Stimulated activated naive CD8-positive, alpha-beta T cell treated with anti-CD3 and anti-CD28 coated beads, Interleukin-15, amount 100 ng/mL, for 72 hours (primary cell): ENCODE measurements at places on chromosomes 1 and 21.

- DNase-seq: no peak
Measured at GRCh38 chr1:36128126-36128904, 3.3 kb upstream of the COL8A2 start.

DNA sequence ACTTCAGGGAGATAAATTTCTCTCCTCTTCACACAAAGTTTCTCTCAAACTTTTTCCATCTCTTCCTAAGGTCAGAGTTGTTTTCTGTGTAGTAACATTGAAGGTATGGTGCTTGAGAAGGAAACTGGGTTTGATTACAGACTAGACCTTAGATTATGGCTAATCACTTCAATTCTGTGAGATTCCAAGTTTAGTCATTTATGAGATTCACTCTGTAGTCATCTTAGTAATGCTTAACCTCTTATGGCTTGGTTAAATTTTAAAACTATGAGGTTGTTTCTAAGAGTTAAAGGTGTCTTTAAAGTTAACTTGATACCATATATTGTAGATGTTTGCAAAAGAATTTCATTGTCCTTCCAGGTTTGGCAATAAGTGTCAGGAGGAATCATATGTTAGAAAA is 1092.2 kb downstream of the KCNT2 start:
- no peak for DNase-seq

DNA sequence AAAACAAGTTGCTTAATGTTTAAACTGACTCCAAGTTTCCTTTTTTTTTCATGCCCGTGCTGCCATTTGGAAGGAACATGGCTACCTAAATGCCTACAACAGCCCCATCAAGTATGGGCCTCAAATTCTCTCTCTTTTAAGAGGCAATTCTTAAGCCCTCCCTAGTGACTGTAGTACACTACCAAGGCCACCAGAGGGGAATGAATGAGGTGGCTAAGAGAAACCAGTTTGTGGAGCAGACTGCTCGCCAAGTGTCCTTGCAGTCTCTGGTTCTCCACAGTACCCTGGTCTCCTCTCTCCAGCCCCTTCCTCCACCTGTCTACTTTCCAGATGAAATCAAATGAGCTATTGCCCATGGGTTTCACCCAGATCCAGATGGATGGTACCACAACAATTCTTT is 1809.6 kb downstream of the BRINP3 start:
- no peak for DNase-seq

DNA sequence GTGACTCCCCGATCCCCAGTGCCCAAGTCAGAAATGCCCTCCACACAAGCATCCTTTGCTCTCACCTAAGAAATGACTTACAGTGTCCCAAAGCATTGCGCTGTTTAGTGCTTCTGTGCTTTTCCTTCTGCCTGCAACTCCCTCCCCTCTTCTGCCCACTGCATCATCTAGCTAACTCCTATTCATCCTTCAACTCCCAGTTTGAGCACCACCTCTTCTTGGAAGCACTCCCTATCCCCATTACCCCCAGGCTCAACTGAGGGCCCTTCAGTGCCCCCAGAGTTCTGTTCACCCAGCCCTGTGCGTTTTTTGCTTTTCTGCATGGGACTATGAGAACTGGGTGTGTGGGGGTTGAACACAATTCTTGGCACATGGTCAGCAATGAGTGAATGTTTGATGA is 10.0 kb downstream of the KCNQ4 start:
- no peak for DNase-seq

DNA sequence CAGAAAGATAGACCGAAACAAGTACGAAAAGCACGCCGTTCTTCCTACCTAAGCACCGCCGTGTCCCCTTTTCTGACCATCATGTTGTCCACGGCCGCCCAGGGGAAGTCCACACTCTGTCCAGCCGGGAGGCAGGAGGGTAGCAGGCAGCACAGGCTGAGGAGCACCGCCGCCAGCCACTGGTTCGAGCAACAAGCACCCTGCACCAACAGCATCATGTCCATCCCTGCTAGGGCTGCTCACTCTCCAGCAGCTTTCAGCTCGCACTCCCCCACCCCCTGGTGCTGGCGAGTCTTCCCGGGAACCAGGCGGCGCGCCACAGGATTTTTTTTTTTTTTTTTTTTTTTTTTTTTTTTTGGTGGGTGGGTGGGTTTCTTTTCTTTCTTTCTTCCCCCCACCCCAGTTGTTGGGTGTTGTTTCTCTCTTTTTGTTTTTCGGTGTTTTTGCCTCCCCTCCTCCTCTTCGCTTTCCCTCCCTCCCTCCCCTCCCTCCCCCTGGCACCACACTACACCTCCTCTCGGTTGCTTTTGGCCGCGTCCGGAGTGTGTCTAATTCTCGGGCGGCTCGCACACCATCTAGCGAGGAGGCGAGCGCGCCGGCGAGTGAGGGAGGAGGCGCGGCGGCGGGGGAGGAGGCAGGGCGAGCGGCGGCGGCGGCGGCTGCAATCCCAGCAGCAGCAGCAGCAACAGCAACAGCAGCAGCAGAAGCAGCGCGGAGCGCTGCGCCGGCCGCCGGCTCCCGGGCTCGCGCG is at the start of gene NEGR1:
Gene NEGR1 (minus strand): TSS at position 269 of the 751 bp plus-strand sequence.
- DNase-seq: peak; percentile 71

- no peak for DNase-seq
Measured at GRCh38 chr1:56056438-56057287, 522.7 kb downstream of the PLPP3 start.

DNA sequence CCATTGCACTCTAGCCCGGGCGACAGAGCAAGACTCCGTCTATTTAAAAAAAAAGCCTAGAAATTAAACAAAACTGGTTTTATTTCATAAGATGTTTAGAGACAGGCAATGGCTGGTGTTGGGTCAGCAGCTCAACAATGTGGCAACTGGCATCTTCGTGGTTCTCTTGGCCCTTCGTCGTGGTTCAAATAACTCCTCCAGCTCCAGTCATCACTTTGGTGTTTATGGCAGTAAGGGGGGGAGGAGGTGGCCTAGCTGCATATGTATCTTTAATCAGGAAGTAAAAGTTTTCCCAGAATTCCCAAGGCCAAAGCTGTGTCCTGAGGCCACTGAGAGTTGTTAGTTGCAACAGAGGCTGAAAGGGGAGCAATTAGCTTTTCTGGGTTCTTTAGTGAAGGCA is 13.0 kb upstream of the LTN1 start:
- no peak for DNase-seq

DNA sequence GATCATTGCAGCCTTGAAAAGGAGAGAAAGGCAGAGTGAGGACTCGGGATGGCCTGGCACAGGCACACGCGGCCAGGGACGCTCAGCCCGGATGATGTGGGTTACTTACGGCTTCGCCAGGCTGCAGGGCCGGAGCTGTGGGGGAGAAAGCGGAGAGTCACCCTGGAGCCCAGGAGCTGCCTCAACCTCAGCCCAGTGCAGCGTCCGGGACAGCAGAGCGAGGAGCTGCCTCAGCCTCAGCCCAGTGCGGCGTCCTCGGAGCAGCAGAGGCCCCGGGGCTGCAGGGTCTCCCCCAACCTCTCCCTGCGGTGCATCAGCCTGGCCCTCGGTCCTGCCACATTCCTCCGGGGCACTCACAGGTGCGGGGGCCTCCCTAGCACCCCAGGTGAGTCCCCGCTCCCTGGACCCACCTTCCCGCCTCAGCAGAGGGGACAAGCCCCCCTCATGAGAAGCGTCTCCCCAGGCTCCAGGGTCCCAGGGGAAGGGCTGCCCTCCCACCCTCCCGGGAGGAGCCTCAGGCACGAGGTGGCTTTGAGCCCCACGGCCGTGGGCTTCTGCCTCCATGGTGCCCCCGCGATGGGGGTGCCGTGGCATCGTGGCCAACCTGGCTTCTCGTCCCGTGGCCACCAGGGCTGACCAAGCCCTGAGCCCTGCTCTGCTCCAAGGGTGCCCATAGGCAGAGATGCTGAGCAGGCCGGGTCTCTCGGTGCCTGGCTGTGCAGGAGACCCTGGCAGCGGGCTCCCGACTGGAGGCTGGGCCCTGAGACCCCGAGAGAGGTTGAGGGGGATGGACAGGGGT is 10.5 kb upstream of the RNF223 start:
- peak; percentile 13 for DNase-seq

GRCh38 chr1:114032271-114033215 is 53.3 kb downstream of the OLFML3 start:
- DNase-seq: no peak

DNA sequence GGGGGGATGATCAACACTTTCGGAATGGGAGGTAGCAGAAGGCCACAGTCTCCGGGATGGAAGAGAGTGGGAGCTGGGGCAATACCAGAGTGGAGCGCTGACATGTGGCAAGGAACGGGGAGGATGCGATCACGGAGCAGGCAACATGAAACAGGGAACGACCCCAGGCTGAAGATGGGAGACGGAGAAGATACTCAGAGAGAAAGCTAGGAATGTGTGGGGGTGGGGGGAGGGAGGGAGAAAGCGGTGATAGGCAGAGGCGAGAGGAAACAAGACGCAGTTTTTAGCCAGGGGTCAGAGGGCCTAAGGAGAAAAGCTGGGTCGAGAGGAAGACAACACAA is 577 bp downstream of the RAB3GAP2 start:
- no peak for DNase-seq

- DNase-seq: no peak
Measured at GRCh38 chr1:155967341-155968050, 10.9 kb downstream of the ARHGEF2 start.

DNA sequence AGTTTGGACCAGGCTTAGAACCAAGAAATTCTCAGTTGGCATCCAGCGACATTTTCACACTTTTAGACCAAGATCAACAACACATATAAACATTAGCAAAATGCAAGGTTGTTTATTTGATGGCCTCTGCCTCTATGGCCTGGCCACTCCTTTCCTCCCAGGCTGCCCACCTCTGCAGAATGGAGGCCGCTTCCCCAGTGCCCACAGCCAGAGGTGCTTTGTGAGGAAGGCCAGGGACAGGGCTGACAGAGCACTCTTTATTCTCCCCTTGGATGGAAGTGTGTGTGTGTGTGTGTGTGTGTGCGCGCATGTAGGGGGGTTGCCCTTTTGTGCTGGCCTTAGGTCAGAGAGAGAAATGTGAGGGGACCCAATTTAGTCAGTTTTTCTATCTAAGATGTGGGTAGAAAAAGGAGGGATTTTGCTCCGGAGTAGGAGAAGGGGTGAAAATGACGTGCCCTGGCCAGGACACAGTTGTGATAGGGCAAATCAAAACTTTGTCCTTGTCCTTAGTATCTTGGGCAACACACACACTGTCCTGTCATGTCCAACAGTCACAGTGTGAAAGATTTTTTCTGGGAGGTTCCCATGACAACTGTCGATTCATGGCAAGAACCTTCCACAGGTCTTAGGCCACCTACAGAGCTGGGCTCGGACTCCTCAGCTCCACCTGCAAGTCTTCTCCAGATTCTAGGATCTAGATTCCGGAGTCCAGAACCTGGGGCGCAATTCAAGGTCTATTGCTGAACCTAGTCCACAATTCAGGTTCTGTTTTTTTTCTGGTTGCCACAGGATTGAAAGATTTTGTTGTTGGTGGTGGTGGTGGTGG is 104.9 kb upstream of the SLC2A1 start:
- no peak for DNase-seq

DNA sequence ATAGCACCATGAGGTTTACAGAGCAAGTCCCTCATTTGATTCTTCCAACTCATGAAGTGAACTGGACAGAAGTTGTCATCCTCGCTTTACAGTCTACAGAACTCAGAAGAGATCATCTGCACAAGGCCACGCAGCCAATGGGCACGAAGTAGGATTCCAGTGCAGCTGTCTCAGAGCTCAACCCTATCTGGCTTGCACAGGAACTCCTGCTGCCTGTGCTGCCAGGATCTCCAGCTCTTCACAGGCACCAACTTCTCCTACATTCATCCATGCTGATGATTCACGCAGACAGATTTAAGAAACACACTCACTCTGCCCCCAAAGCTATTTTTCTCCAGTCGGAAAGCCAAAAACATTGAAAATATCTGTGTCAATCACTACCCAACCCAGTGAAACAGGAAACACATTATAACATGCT is 157.0 kb downstream of the RERE start:
- DNase-seq: no peak

- no peak for DNase-seq
Measured at GRCh38 chr1:158067662-158068061, 74.2 kb downstream of the KIRREL1 start.

GRCh38 chr1:119556423-119556822 is 49.4 kb downstream of the HSD3B1 start:
- no peak for DNase-seq

DNA sequence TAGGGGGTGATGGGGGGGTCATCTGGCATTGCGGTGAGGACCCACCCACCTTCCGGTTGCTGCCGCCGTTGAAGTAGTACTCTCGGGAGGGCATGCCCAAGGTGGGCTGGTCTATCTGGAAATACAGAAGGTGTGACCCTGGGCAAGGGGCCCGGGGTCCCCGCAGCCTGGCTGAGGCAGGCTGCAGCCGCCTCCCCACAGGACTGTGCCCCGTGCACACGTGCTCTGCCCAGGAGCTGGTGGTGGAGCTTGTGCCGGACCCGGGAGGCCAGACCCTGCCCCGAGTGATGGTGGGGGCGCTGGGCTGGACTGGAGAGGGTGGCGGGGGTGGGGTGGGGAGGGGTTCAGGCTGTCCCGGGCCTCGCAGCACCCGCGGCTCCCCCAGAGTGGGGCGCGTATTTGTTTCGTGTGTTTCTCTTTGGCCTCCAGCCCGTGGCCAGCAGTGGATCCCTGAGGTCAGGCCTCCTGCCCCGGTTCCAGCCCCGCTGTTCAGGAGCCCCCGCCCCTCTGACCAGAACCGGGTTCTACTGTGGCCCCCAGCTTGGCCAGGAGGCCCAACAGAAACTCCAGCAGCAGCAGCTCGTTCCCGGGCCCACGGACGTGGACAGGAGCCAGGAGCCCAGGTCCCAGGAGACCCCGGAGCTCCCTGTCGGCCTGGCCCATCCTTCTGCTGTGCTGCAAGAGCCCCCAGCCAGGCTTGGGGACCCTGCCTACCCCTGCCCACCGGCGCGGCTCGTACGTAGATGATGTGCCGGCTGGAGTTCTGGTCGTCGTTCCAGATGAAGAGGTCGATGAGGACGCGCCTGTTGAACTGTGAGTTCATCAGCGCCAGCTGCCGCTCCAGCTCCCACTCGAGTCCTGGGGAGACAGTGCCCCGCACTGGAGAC is 19.2 kb downstream of the PRXL2B start:
- no peak for DNase-seq

GRCh38 chr1:241311056-241311746 is 45.8 kb downstream of the RGS7 start:
- DNase-seq: no peak

DNA sequence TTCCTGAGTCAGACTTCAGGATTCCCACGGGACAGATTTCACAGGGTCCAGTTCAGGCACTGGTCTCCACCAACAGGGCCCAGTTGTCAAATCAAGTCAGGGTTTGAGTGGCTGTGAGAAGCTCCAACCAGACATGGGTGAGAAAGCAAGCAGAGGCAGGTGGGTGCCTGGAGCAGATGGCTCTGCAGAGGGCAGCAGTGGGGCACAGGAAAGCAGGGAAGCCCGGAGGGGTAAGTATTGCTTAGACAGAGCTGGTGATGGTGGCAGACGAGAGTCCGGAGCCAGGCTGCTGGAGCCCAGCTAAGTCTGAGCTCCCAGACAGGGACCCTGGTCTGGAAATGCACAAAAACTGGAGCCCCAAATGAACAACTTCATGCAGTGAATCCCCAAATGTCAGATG is 40.4 kb downstream of the RIMS3 start:
- no peak for DNase-seq

DNA sequence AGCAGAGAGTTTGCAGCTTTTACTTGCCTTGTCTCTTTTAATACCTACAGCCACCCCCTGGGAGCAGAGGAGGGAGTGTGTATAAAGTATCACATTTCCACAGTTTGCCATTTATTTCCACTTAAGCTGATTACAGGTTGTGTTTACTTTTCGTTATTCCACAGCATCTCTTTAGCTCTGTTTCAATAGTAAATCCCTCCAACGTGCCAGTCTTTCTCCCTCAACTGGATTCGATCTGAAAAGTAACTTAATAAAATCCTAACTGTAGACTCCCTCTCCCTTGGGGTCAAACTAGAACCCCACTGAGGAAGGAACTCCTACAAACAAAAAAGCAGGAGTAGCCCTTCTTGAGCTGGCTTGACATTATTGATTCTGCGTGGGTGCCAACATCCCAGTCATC is 3.1 kb upstream of the FCGR2A start:
- DNase-seq: no peak
